ENCODE measurements at places on chromosomes 4 and X.

- DNase-seq = no peak
Measured at GRCh38 chr4:66820681-66821080, 724.6 kb downstream of the CENPC start.

- DNase-seq = no peak
Measured at GRCh38 chrX:37010496-37010895, 2.3 kb downstream of the FAM47C start.

GRCh38 chr4:71941001-71941400 is 90.8 kb upstream of the NPFFR2 start:
- DNase-seq = no peak

- no peak for DNase-seq
Measured at GRCh38 chr4:1660948-1661677, 23.0 kb downstream of the FAM53A start.

GRCh38 chr4:112023402-112023950 is 121.8 kb upstream of the FAM241A start:
- DNase-seq = no peak
